ENCODE measurements at places on chromosomes 11 and 22.

DNA sequence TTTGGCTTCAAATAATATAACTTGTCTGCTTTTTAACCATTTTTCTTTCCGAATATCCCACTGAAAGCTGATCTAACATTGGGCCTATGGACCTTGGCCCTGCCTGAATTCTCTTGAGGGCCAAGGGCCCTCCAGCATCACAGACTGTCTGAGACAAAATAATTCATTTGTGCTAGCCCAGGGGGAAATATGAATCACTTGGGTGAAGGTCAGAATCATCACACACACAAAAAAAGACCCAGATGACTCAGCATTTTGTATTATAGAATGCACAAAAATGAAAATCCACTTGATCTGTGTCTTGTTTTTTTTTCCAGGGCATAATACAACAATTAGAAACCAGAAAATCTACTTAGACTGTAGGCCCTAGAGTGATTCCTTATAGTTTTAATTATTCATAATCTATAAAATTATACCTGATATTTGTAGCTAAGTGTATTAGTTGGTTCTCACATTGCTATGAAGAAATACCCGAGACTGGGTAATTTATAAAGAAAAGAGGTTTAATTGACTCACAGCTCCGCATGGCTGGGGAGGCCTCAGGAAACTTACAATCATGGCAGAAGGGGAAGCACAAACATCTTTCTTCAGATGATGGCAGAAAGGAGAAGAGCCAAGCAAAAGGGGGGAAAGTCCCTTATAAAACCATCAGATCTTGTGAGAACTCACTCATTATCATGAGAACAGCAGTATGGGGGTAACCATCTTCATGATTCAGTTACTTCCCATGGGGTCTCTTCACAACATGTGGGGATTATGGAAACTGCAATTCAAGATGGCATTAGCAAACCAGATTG, 15.6 kb upstream of the RDX start:
- no peak for DNase-seq

GRCh38 chr11:64330888-64331287, 9.1 kb upstream of the CCDC88B start:
- DNase-seq, result no peak

DNA sequence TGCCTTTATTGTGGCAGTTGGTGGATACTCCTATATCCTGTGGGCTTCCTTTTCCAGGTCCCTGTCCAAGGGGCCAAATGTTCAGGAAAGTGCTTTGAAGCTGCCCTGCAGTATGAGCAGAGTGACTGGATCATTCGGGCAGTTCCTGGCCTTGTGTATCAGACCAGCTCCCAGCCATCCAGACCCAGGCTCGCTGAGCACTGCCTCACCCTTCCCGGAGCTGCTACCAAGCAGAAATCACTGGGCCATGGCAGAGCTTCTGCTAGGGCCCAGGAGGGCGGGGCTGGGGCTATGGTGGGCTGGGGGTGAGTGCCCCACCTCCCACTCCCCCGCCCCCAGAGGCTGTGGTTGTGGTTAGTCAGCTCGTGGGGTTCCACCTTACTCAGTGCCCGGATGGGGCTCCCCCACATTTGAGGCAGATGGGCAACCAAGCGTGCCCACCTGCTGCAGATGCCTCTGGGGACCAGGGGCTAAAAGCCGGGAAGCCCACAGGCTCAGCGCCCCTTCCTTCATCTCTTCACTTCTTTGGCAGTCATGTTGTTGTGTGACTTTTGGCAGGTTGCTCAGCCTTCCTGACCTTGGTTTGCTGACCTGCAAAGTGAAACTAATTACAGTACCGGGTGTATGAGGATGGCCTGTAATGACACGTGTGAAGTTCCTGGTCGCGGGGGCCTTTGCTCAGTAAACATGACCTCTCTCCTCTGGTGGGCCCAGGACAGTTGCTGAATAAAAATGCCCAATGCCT, 2.1 kb upstream of the LRRC32 start:
- DNase-seq, result no peak

DNA sequence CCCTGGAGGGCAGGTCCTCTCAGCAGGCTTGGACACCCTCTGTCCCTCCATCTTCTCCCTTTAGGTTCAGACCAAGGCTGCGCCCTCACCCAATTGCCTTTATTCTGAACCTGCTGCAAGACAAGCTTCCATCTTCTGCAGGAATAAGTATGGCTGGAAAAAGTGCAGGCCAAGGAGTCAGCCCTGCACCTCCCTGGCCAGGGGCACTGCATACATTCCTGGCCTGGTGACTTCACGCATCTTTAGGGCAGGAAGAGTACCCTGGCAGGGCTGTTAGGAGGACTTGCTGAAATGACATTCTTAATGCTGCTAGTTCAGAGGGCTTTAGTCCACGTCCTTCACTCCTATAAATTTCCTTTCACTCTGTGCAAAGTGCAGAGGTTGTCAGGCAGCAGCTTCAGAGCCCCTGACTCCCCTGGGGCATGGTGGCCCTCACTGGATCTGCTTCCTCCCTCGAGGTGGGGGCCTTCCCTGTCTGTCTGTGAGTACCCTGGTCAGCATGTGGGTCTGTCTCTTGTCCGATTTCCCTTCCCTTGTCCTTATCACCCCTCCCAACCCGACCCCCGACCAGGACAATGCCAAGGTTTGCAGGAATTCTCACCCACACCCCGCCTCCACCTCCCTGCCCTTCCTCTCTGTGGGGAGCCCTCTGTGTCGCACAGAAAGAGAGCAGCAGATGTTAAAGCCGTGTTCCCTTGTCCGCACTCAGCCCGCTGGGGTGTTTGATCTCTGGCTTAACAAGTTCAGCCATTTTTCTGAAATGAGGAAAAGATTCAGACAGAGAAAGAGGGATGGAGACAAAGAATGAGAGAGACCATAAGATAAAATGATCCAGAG, 124.5 kb upstream of the SYT13 start:
- DNase-seq, result no peak

- DNase-seq, result no peak
Measured at GRCh38 chr22:30602049-30602448, 4.9 kb upstream of the TCN2 start.

DNA sequence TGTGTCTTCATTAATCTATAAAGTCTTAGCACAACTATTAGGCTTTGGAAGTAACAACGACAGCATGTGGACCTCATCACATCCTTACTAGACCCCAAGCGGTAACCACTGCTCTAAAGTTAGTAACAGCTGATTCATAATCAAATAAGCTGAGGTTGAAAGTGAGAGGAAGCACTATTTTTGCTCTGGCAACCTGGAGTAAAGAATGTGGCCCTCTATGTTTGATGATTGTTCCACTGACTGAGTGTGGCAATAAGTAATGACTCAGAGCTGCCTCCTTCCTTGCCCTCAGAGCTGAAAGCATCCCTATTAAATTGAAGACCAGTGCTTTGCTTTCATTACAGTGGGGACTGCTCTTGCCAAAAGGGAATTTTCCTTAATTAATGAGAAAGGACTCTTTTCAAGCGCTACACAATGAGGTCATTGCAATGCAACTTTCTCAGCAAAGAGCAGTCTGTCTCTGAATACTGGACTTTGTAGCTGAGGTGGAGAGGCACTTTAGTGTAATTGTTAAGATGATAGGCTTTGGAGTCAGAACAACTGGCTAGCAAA, 906.1 kb upstream of the RAG2 start:
- DNase-seq, result no peak

All from tibial nerve (tissue), 4 donors.